ENCODE measurements at places on chromosomes 1 and 21.

- no peak for DNase-seq
Measured at GRCh38 chr1:231390071-231390470, 32.0 kb downstream of the EGLN1 start.

DNA sequence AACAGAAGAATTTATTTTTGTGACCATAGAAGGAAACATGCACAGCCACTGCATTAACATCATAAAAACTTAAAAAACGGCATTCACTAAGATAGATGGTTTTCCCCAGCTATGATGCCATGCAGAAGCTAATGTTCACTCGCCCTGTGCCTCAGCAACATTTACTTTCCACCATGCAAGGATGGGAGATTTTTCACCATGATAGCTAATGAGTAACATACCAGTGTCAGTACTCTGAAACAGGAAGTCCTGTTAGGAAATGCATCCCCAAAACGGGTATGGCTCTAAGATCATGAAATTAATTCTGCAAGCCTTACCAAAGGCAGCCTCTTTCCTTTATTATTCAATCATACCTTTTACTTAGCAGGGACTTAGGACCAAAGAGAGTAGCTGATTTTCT, 17.5 kb upstream of the VAMP3 start:
- DNase-seq, result no peak

DNA sequence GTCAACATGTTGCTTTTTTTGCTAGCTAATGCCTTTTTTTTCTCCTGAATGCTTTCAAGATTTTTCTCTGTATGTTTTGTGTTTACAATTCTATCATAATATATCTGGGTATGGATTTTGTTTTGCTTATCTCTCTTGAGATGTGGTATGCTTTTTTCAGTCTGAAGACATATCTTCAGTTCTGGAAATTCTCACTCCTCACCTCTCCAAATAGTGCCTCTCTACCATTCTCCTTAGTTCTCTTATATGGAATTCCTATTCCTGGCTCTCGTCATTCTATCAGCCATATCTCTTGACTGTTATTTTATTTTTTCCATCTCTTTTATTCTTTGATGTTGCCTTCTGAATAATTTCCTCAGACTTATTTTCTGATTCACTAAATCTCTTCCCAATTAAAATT, 58.4 kb downstream of the IVNS1ABP start:
- no peak for DNase-seq

- DNase-seq, result no peak
Measured at GRCh38 chr1:8211883-8212579, 105.9 kb upstream of the SLC45A1 start.

- no peak for DNase-seq
Measured at GRCh38 chr1:246058466-246058865, 448.6 kb downstream of the SMYD3 start.

DNA sequence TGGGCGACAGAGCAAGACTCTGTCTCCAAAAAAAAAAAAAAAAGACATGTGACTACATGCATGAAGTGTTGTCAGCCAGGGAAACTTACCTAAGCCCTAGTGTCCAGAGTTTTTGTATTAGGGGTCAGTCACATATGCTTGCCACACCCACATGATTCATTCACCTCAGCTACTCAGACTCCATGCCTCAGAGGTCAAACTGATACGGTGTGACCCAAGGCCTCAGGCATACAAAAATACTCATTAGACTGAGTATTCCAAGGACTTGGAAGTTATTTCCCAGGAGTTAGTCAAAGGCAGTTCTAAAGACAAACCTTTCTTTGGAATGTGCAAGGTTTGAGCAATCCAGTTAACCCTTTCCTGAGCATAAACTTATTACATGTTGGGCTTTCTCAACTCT, 6.3 kb upstream of the TRIM33 start:
- no peak for DNase-seq

DNA sequence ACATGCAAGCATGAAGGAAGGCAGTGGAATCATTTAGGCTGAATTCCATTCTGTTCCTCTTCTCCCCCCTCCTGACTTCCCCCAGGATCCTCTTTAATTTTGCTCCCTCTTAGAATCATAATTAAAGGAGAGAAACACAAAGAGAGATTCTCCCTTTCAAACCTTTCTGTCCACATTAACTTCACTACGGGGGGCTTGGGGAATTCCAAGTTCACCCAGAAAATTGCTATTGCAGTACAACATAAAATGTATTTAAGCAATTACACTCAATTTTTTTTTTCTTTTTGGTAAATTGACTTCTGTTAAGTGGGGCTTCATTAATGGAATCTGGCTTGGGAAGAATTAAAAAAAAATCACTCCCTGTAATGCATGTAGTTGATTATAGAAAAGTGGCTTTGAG, 13.4 kb upstream of the HMGB4 start:
- no peak for DNase-seq

GRCh38 chr21:17250778-17251241, 262.0 kb upstream of the CXADR start:
- no peak for DNase-seq

- no peak for DNase-seq
Measured at GRCh38 chr1:243416495-243416894, 160.7 kb downstream of the SDCCAG8 start.

DNA sequence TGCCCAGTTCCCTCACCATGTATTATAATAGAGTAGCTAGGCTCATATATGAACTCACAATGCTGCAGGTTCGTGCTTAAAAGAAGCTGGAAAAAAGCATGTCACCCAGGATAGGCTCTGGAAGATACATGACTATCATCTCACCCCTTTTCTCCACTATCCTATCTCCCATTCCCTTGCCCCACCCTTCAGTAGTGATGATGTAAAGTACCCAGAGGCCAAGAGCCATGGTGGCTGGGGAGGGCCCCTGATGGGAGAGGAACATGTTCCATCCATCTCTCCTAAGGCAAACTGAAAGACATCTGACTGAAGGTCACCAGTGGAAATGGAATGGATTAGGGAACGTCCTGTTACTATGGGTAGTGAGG, 20.3 kb upstream of the RBBP5 start:
- no peak for DNase-seq

DNA sequence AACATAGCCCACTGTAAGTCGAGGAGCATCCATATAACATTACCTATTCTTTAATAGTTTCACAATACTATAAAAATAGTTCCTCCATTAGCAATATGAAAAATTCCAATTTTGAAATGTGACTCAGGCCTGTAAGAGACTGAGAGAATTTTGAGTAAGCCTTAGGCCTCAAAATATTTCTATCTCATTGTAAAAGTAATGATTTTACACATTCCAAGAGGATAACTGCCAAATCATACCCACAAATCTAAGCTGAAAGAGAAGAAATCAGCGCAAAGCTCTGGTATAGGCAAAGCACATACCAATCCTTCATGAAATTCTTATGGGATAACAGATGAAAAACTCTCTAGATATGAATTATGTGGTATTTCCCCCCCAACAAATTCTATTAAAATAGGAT, 144.1 kb downstream of the CDC42BPA start:
- no peak for DNase-seq

Data from NCI-H526 (cell line).